Endothelial cell (in vitro differentiated cells): ENCODE measurements at places on chromosomes 3 and 15.

- no peak for DNase-seq
Measured at GRCh38 chr3:32226875-32227500, 11.5 kb upstream of the CMTM8 start.

GRCh38 chr15:71048913-71049675 lies 66.2 kb upstream of the THSD4 start:
- DNase-seq: no peak

- DNase-seq: no peak
Measured at GRCh38 chr3:138369151-138369900, 20.9 kb downstream of the MRAS start.

GRCh38 chr3:126322181-126322967 lies 34.8 kb downstream of the KLF15 start:
- no peak for DNase-seq

GRCh38 chr3:133503409-133503808 lies 70.1 kb upstream of the CDV3 start:
- no peak for DNase-seq

DNA sequence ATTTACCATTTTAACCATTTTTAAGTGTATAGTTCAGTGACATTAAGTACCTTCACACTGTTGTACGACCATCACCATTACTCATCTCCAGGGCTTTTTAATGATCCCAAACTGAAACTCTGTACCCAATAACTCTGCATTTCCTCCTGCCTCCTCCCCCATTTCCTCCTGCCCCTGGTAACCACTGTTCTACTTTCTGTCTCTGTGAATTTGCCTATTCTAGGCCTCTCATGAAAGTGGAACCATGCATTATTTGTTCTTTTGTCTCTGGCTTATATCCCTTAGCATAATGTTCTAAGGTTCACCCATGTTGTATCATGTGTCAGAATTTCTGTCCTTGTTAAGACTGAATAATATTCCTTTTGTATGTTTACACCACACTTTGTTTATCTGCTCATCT lies 154.2 kb downstream of the MECOM start:
- no peak for DNase-seq

GRCh38 chr15:71237456-71238188 lies 122.4 kb downstream of the THSD4 start:
- no peak for DNase-seq

DNA sequence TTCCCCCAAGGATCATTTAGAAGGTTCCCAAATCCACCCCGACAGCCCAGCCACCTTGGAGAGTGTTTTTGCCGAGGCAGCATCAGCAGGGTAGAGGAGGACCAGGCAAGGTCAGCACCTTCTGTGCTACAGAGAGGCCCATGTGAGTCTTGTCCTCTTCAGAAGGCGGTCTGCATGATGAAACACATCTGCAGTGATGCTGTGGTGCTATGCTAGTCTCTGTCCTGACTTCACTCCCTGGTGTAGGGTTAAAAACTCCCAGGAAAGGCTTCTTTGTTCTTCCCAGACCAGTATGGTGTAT lies 87.9 kb downstream of the ITPR1 start:
- DNase-seq: no peak

- no peak for DNase-seq
Measured at GRCh38 chr3:182741214-182741613, 52.1 kb upstream of the ATP11B start.

- DNase-seq: no peak
Measured at GRCh38 chr3:149547954-149548668, 73.6 kb downstream of the TM4SF4 start.

GRCh38 chr15:71259866-71260265 lies 144.6 kb downstream of the THSD4 start:
- DNase-seq: no peak
